ENCODE measurements at places on chromosomes 13 and 19. TPM values are rescaled to one million over a fixed set of nuclear protein-coding genes. Genes with fewer than 3 reads are reported as not detected.

Gene GIPR
- 5.9 TPM for total RNA-seq

- no peak for DNase-seq
Observed at GRCh38 chr13:88745011-88745410, 1073.8 kb downstream of the SLITRK5 start.

Gene OSCAR
- 1.1 TPM for total RNA-seq

Gene GIPC3
- 1.1 TPM for total RNA-seq

DNA sequence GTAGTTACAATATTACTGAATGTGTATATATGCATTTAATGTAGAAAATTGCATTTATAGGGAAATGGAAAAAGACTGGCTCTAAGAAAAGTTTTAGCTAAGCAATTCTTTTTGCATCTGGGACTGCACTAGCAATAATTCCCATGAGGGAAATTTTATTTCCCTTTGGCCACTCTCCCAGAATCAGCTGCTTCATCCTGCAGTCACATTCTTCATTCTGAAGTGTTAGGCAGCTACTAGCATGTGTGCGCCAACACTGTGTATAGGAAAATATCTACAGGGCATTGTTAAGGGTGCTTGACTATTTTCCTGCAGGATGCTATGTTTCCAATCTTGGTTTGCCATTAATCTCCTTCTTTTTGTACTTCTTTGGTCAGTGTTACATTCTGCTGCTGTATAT lies 312.8 kb upstream of the PCDH20 start:
- no peak for DNase-seq

DNA sequence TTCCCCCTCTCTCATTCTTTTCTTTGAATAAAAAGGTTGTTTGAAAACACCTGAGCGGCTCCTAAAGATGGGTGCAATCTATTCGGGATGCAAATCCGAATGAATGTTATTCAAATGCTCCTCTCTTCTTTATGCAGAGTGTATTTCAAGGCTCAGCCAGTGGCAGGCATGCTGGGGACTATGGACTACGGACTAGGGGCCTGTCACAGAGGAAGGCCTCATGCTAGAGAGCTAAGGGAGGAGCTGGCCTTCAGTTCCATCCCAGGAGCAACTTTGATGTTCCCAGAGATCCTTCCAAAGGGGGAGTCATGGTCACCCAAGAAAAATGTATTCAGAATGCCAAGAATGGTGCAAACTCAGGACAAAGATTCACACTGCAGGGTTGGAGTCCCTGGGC lies 9.3 kb downstream of the ALOX5AP start:
- no peak for DNase-seq

DNA sequence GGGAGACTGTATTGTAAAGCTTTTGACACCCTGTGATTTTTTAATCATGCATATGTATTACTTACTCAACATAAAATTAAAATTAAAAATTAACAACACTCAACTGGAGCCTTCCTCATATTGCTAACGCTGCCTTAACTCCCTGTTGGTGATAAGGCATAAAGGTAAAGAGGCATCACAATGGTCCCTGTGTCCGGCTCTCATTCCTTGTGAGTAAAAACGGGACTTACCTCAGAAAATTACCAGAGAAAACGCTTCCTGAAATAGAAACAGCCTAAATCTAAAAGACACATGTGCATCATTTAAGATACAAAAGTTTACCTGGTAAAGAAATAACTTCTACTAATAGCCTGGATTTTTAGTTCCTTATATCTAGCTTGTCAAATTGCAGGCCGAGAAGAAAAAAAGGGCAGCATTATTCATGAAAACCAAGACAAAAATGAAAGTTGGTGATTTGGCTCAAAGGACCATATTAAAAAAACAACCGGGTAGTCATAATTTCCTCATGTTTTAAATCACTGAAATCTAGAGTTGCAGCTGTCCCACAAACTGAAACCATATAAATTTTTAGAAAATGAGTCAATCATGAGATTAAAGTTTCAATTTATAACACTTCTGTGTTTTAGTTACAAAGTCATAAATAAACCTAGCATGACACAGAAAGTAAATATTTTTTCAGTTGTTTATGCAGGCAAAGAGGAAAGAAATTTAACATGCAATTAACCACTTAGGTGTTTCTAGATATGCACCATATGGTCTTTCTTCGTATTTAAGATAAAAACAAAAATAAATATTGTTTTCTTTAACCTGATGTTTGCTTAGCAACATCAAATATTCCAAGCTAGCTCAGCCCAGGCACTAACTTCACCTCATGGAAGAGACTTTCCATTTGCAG lies 94.7 kb downstream of the MIPEP start:
- no peak for DNase-seq

Gene RXFP2
- not detected for total RNA-seq

DNA sequence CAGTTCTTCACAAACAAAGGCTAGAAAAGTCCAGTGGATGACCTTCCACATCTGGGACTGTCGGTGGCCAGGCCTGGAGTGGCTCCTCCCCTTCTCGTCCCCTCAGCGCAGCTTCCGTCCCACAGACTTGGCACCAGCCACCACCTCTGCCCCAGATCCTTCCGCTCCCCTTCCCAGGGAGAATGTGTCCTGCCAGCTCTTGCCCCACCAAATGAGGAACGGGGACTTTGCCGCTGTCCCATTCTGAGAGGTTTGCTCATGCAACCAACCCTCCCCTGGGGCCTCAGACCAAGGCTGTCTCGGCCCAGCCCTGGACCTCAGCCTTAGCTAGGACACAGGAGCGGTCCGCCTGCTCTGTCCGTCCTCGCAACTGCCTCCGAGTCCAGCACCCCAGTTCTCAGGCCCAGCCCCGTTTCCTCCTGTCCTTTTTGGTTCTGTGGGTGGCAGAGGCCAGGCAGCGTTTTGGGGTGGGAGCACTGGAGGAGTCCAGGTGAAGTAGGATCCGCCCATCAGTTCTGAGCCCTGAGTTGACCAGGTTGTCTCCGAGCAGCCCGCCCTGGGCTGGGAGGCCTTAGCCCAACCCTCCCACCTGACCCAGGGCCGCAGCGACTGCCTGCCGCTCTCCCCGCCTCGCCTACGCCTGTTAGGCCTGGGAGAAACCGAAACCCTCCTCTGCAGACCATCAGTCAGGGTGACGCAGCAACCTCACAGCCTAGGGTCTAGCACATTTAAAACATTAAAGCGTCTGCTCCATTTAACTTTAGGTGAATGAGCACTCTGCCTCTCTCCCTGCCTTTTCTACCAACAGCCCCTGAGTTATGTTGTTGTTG lies 284.3 kb downstream of the FOXO1 start:
- no peak for DNase-seq

Gene CPB2
- total RNA-seq = not detected

- DNase-seq = no peak
Observed at GRCh38 chr13:46071590-46072249, 19.2 kb upstream of the ZC3H13 start.

- DNase-seq = no peak
Observed at GRCh38 chr13:112172641-112173251, 105.8 kb downstream of the SOX1 start.

DNA sequence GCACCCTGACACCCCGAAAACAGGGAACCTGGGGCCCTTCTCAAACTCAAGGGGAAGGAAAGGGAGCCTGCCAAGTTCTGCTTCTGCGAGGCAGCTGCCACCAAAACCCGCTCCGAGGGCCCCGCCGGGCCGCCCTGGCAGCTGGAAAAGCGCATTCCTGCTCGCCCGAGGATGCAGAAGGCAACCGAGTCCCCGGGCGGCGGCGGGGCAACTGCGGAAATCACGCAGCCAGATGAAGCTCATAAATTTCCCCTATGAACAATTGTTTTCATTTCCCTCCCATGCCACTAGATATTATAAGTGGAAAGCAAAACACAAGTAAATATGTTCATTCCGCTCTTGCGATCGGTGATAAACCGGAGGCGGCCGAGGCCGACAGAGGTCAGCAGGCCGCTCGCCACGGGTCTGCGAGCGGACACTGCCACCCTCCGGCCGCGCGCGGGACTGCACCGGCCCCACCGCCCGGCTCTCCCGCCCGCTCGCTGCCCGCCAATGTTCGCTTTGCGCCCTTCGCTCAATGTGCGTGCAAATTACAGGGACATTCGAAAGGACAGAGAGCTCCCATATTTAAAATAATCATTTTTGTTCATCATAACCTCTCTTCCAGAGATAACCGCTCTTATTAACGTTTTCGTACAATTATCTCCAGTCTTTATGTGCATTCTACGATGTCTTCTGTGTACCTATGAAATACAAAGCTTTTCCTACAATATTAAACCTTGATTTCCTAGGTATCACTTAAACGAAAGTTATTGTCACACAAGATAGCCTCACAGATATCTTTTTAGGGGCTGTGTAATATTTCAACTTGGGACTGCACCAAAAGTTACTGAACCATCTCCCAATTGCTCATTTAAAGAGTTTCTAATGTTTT lies 120.8 kb upstream of the ZNF507 start:
- peak; percentile 64 for DNase-seq

GRCh38 chr13:54606944-54607343 lies 1578.3 kb downstream of the OLFM4 start:
- DNase-seq = no peak

Gene ZNF14
- 9.1 TPM for total RNA-seq

GRCh38 chr13:103607995-103608394 lies 541.8 kb upstream of the SLC10A2 start:
- no peak for DNase-seq

Gene PDX1
- not detected for total RNA-seq

Gene ELSPBP1
- total RNA-seq = not detected

DNA sequence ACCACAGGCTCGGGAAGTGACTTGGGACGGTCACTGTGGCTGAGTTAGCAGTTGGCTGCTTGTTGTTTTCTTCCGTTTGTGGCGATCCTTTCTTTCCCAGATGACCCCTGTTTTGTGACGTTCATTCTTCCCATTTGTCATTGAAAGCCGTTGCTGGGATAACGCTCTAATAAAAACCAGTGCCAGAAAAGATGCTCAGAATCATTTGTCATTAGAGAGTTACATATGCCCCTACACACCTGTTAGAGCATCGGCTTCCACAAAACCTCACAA lies 39.3 kb upstream of the MCF2L start:
- no peak for DNase-seq

Gene LMTK3
- total RNA-seq = 6.6 TPM

DNA sequence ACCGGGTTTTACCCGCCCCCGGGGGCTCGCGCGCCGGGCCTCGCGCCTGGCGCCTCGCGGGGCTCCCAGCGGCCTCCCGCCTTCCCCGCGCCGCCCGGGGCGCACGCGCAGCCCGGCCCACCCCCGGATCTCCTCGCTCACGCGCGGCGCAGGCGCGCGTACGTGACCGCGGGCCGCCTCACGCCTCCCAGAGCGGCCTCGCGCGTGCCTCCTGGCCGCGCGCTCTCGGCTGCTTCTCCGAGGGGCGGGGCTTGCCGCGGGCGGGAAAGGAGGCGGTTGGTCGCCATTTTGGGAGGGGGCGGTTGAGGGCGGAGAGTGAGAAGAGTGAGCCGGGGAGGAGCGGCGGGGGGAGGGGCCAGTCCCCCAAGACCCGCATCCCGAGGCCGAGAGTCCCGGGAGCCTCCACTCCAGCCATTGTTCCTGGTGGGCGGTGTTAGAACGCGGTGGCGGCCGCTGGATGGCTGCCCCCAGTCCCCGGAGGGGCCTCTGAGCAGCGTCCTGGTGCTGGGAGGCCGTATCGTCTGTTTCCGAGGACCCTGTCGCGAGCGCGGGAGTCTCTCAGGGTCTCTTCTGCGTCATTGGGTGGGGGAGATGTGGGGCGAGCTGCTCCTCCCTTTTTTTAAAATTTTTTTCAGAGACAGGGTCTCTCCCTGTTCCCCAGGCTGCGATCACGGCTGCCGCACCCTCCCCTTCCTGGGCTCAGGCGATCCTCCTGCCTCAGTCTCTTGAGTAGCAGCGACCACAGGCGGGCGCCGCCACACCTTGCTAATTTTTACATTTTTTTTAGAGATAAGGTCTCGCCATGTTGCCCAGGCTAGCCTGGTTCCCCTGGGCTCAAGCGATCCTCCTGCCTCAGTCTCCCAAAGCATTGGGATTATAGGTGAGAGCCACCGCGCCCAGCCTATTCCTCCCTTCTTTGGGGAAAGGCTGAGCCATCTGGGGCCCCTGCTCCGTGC lies at the start of gene ZNF541:
Gene ZNF541, minus strand, starts transcription at position 78 of the 956 bp plus-strand sequence. CDS start 17,292 bp downstream, outside the sequence.
- DNase-seq = peak; percentile 84

Gene GPC5
- total RNA-seq = 0.14 TPM

Gene ZNF439
- 10.1 TPM for total RNA-seq

- no peak for DNase-seq
Observed at GRCh38 chr13:25371158-25371874, 458 bp upstream of the ATP8A2 start.

DNA sequence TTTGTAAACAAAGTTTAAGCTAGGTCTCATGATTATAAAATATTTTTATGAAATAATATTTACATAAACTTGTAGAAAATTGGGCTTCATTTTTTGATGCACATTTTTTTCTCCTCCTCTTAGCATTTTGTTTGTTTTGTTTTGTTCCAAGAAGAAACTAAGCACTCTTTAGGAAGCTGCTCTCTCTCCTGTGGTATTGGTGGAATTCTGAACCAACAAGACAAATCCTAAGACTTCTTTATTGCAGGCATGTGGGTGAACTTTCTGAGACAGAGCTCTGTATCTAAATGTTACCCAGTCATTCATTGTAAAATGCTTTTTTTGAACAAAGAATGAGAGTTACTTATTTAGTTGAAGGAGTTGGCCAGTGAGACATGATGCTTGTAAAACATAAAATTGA lies 39.3 kb downstream of the LMO7 start:
- DNase-seq = no peak

- no peak for DNase-seq
Observed at GRCh38 chr19:15437355-15438123, 12.2 kb downstream of the WIZ start.

- DNase-seq = no peak
Observed at GRCh38 chr13:113657851-113658741, at the start of gene ATP4B. Gene ATP4B (minus strand): TSS chr13:113658198. CDS start chr13:113658144, 54 bp downstream.

DNA sequence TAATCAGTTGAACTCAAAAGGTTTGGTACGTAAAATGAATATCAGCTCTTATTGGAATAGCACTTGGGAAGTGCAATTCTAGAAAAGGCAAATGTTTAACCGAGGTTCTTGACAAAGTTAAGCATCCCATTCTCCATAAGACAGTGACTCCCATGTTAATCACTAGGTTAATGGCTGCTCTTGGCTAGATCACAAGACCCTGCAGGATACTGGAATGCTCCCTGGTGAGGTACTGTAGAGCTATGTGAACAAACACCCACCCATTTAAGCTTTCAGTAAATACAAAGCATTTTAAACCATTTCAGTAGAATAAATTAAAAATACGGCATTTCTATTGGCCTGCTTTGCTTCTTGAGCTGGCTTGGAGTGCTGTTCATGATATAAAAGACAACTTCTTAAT lies 56.5 kb downstream of the TDRD3 start:
- no peak for DNase-seq

DNA sequence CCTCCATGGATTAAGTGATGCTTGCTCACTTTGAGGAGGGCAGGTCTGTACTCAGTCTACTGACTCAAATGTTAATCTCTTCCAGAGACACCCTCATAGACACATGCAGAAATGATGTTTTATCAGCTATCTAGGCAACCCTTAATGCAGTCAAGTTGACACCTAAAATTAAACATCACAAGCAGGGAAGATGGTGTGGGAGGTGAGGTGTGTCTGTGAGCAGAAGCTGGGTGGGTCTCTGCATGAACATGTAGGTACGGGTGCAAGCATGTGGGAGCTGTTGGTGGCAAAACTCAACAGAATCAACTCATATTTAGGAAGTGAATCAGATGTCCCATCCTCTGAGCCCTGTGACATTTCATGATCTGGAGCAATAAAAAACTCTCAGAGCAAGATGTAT lies 249.2 kb upstream of the SGCG start:
- DNase-seq = no peak

GRCh38 chr19:14561847-14562351 lies 10.0 kb downstream of the NDUFB7 start:
- no peak for DNase-seq

Gene S1PR2
- 11.5 TPM for total RNA-seq
